ENCODE measurements at places on chromosomes 3 and 15. TPM values are rescaled to one million over a fixed set of nuclear protein-coding genes. Genes with fewer than 3 reads are reported as not detected.

ARL6IP5 gene
- 93.9 TPM for total RNA-seq

RPUSD2 gene
- total RNA-seq: 7.0 TPM

DUOX2 gene
- 221 TPM for total RNA-seq

CFAP20DC gene
- total RNA-seq: 0.92 TPM

RAB6B gene
- total RNA-seq: 4.4 TPM

CTXN2 gene
- not detected for total RNA-seq

MKRN3 gene
- total RNA-seq: 0.44 TPM

MYZAP gene
- total RNA-seq: 3.3 TPM

LHFPL4 gene
- total RNA-seq: 0.11 TPM

CYP8B1 gene
- total RNA-seq: not detected

GRCh38 chr15:89837134-89837829 is 22.6 kb upstream of the ANPEP start:
- no peak for DNase-seq

GRCh38 chr15:40306371-40306770 is 1.4 kb downstream of the PLCB2 start:
- DNase-seq: no peak

DNA sequence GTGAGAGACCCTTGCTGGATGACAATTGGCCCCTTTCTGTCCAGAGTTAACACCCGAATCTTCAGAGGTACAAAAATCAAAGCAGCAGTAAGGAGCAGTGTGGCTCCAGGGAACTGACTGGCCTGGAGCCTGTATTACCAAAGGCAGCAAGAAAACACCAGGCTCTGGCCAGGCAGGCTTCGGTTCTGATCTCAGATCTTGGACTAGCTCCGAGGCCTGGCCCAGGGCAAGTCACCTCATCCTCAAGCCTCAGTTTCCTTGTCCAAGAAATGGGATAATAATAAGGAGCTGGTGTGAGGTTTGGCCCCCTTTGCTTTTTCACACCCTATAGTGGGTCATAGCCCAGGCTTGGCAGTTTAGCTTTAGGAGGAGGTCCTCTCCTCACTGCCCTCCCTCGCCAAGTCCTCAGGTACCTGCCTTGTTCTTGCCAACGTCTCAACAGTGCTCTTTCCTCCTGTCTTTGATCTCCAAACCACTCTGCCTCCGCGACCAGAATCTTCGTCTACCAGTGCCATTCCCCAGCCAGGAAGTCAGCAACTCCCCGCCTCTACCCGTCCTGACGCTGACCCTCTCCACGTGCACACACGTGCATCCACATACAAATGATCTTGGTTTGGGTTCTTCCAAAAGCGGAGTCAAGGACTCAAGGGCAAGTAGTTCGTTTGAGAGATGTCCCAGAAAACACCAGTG is 82.6 kb upstream of the TLE3 start:
- no peak for DNase-seq

DNA sequence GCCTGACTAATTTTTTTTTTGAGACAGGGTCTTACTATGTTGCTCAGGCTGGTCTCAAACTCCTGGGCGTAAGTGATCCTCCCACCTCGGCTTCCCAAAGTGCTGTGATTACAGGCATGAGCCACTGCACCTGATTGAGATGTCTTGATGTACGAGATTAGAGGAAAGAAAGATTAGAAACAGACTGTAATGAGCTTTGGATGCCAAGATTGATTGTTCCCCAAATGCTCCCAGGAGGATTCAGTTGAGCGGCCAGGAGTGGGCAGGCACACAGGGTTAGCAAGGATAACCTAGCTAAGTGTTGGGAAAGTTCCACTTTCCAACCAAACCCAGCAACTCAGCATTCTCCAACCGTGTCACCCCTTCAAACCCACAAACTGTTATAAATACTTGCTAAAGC is 63.7 kb downstream of the SRGAP3 start:
- peak; percentile 13 for DNase-seq

GRCh38 chr3:128343287-128344051 is 123.2 kb downstream of the DNAJB8 start:
- no peak for DNase-seq

DNA sequence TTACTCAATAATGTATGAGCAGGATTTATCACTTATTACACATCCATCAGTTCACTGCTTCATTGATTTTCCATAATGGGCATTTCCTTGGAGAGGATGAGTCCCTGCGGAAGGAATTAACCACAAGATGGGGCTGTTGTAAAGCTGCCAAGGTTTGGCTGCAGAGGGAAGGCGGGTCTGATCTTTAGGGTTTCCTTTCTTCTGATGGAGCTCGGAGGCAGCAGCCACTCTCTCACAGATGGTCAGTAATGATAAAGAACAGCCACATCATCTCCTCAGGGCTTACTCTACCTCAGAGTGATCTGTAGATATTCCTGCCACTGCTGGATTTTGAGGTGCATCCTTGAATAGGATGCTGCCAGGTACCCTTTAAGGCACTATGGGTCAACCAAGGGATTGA is 115.2 kb downstream of the USP13 start:
- peak; percentile 17 for DNase-seq

DNA sequence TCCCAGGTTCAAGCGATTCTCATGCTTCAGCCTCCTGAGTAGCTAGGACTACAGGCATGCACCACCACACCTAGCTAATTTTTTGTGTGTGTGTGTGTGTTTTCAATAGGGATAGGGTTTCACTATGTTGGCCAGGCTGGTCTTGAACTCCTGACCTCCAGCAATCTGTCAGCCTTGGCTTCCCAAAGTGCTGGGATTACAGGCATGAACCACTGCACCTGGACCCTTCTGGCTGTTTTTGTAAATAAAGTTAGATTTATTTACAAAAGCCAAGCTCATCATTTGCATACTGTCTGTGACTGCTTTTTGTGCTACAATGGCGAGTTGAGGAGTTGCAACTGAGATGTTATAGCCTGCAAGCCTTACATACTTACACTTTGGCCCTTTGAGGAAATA is 28.6 kb upstream of the IL16 start:
- no peak for DNase-seq

DNA sequence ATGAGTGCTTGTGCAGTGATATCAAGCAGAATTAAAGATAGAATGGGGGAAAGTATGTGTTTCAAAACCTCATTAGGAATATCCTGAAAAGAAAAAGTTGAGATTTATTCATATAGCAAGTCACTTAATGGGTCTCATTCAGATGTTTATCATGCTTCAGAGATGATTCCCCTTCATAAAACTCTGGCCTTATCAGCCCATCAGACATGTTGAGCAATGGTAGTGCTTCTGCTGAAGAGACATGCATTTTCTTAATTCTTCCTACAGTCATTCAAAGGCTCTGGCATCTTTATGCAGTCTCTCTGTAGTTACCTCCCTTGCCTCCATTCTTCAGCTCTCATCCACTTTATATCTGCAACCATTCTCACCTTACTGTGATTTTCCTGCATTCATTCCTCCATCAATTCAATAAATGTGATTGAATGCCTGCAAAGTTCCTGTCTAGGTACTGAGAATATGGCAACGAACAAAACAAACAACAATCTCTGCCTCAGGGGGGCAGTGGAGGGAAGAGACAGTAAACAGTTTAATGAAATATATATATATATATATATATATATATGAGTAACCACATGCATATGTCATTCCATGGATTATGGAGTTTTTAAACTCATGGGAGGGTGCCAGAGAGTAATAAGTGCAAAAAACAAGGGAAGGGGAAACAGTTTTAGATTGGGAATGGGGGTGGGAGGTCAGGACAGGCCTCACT is 138.5 kb downstream of the NECTIN3 start:
- no peak for DNase-seq

- DNase-seq: peak; percentile 25
Measured at GRCh38 chr3:151109286-151109800, 23.9 kb downstream of the MED12L start.

GRCh38 chr3:12994607-12995388 is 78.4 kb downstream of the IQSEC1 start:
- DNase-seq: peak; percentile 90

- DNase-seq: no peak
Measured at GRCh38 chr3:10552631-10552943, 47.2 kb upstream of the ATP2B2 start.

- no peak for DNase-seq
Measured at GRCh38 chr15:38562278-38562677, 2.3 kb downstream of the RASGRP1 start.

DNA sequence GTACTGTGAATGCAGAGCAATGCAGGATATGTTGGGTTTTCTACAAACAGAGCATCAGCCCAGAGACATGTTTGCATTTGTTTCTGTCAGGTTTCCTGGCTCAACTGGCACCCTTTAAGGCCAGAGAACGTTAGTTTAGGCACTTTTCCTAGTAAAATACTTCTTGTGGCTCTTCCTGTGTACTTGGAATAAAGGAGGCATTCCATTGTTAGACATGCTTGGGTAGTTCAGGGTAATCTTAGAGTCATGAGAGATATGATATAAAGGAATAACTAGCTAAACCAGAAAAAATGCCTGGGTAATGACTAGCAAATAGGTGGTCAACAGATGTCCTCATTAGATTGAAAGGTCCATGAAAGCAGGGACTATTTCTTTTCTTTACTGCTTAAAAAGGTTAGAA is 60.4 kb upstream of the RBM5 start:
- no peak for DNase-seq

- DNase-seq: no peak
Measured at GRCh38 chr3:38722781-38723568, 73.5 kb upstream of the SCN5A start.

- no peak for DNase-seq
Measured at GRCh38 chr15:89365462-89366065, 30.9 kb upstream of the POLG start.

DNA sequence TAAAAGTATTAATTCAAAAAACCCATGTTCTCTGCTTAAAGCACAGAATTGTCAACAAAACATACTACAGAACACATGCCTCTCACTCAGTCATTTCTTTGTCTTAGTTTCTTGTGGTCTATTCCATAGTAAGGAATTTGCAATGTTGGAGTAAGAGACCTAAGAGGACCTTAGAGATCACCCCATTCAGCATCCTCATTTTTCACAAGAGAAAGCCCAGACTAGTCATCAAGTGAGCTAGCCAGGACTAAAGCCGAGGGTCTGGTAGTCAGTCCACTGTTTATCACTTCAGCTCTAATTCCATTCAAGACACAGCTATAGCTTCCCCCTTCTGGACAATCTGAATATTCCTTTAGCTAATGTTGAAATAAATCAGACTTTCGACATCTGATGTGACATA is 601.1 kb downstream of the FHIT start:
- no peak for DNase-seq

- no peak for DNase-seq
Measured at GRCh38 chr3:114284644-114285043, 9.2 kb upstream of the TIGIT start.

DNA sequence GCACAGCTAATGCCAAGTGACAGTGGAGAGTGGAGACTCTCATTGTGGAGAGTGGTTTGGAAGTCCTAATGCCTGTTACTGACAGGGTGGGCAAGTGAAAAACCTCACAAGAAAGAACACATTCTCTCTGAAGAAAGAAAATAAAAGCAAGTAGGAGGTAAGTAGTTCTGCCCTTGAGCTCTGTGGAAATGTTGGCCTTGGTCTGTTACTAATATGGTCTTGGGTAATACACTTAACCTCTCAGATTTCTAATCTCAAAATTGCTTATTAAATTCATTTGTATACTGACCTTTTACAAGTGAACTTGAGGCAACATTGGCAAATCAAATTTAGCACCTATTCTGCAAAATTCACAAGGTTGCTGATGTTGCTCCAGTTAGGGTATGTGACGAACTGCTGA is 291.6 kb upstream of the CBLB start:
- DNase-seq: no peak

DNA sequence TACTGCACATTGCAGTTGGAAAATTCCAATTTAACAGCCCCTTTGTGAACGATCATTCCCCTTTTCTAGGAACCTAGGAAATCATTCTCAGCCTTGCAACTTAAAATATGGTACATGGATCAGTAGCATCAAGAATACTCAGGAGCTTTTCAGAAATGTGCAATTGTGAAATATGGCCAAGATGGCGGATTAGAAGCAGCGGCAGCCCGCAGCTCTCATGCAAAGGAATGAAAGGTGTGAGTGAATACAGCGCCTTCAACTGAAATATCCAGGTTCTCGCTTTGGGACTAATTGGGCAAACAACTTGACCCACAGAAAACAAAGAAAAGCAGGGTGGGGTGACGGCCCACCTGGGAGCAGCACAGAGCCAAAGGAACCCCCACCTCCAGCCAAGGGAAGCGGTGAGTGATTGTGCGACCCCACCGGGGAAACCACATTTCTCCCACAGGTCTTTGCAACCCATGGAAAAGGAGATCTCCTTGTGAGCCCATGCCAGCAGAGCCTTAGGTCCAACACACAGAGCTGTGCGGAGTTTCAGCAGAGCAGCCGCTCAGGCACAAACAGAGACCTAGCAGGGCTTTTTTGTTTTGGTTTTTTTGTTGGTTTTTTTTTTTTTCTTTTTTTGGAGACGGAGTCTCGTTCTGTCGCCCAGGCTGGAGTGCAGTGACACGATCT is 7.6 kb upstream of the AVEN start:
- DNase-seq: no peak

DNA sequence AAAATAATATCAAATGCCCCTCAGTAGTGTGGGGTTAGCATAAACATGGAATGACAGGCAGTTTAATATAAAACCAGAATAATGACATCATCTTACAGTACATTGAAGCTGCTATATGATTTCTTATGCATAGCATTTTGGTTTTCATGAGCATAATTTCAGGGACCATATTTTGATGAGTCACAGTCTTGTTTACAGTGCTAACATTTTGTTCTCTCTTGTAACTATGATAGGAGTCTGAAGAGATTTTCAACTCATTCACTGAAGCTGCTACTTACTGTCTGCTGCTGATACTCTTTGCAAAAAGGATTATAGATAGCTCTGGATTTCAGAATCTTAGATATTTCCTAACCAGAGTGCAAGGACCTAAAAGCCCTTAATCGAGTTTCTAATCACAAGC is 92.6 kb upstream of the CCDC54 start:
- DNase-seq: no peak

DNA sequence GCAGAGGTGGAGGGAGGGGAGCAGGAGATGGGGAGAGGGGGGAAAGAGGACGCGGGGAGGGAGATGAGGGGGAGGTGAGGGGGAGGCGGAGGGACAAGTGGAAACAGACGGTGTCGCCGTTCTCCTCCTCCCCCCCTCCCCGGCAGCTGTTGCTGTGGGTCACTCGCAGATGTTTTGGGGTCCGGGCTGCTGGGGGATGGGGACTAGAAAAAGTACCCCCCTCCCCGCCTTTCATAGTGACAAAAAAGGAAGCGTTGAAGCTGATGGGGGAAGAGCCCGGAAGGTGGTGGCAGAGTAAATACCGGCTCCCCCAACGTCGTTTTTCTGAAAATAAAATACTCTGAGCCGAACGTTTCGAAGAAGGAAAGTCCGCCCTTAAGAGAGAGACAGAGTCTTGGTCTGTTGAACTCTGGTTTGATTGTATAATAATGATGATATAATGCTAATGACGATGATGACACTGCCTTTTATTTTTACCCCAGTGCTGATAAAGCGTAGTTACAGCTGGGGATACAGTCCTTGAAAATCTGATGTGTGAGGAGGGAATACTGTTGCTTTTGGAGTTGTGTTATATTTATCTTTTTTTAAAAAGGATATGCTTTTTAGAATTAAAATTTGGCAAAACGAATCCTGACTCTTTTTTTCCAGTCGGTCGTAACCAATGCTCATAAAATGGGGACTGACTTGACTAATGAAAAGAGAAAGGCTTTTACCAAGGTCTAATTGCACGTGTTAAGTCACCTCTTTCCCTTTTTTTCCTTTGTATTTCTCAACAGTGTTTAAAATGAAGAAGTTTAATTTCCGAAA is 993 bp downstream of the STXBP5L start:
- peak; percentile 49 for DNase-seq

- no peak for DNase-seq
Measured at GRCh38 chr3:138670407-138670806, 61.8 kb downstream of the FAIM start.

All from thyroid gland (tissue), 4 donors.